Activated T-helper 9 cell treated with anti-CD3 and anti-CD28 coated beads, Interleukin-2, amount 50 U/mL, for 16 hours (primary cell): ENCODE measurements at places on chromosomes 7 and 10.

GRCh38 chr10:116925056-116925455, 75.8 kb downstream of the ENO4 start:
- no peak for DNase-seq

- no peak for DNase-seq
Observed at GRCh38 chr10:26714415-26715136, 17.1 kb downstream of the PDSS1 start.

- DNase-seq: no peak
Observed at GRCh38 chr10:88565072-88565471, 18.0 kb downstream of the RNLS start.

- no peak for DNase-seq
Observed at GRCh38 chr10:28177944-28178637, 124.8 kb downstream of the MPP7 start.

DNA sequence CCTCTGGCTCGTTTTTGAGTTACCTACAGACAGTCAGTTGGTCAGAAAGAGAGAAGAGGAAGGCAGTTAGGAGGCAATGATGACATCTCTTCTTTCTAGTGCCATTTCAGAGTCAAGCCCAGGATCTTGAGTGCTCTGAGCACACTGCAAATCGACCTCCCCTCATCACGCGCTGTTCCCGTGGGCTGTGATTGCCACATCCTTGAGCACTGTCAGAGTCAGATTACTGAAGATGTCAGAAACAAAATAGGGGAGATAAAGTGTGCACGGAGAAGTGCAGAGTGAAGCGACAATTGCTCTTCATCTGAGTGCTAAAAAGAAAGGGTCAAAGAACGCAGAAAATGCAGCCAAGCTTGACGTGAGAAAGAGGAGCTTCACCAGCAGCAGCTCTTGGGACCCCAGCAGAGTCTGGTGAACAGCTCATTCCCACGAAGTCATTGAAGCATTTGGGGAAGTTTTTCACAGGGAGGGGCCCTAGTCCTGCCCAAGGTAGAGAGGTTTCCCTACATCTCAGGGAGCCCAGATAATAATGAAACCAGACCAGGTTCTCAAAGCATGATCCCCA, 661.7 kb upstream of the AUTS2 start:
- no peak for DNase-seq

GRCh38 chr7:82714883-82715282, 271.3 kb upstream of the CACNA2D1 start:
- no peak for DNase-seq

GRCh38 chr7:122269241-122269640, 35.3 kb downstream of the FEZF1 start:
- DNase-seq: no peak

GRCh38 chr10:103712898-103713498, 142.4 kb downstream of the SH3PXD2A start:
- peak; percentile 61 for DNase-seq

DNA sequence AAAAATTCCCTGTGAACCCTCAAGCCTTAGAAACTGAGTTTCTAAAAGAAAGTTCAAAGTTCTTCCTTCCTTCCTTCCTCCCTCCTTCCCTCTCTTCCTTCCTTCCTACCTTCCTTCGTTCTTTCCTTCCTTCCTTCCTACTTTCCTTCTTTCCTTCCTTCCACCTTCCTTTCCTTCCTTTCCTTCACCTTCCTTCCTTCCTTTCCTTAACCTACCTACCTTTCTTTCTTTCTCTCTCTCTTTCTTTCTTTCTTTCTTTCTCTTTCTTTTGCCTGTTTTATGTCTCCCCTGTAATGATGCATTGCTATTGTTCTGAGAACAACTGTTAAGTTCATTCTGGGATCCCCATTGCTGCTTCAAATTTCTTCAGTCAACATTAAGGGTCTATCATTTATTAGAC, 551.1 kb downstream of the TFEC start:
- DNase-seq: no peak

DNA sequence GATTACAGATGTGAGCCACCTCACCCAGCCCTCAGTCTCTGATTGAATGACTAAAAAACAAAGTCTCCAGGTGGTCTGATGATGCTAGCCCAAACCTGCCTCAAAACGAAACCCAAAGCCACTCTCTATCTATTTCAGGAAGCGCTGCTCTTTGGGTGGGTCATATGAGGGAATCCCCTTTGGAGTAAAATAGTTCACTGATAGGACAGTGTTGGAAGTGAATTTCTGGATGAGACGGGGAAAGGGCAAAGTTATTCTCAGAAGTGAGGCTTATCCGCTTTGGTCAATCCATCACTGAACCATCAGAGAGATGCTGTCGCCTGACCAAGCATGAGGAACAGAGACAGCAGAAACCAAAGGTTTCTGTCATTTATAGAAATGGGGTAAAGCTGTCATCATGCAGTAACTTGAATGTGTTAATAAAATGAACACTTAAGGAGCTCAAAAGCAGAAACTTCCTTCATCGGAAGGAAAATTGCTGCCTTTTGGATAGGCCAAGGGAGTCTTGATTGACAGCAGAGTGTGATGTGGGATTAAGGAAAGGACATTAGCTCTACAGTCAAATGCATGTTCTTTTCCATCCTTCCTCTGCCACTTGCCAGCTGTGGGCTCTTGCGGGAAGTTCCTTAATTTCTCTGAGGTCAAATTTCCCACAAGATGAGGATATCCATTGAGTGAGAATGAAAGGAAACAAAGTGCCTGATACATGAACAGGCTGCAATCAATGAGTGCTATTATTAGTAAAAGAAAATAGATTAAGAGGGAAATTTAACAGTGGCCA, 64.9 kb upstream of the C1QL3 start:
- no peak for DNase-seq

GRCh38 chr10:78316451-78316931, 282.8 kb downstream of the RPS24 start:
- no peak for DNase-seq

DNA sequence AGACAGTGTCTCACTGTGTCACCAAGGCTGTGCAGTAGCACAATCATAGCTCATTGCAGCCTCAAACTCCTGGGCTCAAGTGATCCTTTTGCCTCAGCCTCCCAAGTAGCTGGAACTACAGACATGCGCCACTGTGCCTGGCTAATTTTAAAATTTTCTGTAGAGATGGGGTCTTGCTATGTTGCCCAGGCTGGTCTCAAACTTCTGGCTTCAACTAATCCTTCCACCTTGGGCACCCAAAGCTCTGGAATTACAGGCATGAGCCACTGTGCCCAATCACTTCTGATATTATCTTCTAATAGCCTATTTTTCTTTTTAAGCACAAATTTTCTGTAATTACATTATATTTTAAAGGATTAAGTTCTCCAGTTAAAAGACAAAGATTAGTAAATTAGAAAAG, 42.6 kb upstream of the ZC3HAV1 start:
- DNase-seq: no peak
